ENCODE measurements at places on chromosomes 6 and 20.

DNA sequence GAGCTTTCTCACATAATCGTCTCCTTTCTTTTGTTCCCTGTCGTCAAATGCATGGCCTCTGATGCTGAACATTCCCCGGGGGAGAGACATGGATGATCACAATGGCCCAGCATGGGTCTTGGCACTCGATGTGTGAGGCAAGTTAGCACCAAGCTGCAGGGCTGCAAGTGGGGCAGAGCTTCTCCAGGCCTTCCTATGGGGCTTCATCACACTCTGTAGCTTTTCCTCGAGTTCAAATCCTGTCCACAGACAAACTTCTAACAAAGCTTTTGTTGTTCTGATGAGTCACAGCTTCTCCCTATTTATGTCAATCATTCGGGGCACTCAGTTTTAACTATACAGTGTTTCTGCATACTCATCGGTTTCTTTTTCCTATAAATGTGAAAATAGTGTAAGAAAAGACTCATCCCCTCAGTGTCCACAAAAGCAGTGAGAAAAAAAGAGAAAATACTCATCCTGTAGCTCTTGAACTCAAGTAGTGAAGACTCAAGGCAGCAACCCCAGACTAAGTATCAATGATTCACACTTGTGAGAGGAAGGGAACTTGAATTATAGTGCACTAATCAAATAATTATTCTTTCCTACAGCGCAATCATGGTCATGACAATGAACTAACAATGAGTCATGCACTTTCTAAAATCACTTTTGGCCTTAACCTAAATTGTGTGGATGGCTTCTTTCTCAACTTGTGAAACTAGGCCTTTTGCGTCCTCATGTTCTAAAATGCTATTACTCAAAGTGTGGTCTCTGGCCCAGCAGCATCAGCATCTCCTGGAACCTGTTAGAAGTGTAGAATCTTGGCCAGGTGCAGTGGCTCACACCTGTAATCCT is 68.4 kb upstream of the NOX3 start:
- no peak for DNase-seq

DNA sequence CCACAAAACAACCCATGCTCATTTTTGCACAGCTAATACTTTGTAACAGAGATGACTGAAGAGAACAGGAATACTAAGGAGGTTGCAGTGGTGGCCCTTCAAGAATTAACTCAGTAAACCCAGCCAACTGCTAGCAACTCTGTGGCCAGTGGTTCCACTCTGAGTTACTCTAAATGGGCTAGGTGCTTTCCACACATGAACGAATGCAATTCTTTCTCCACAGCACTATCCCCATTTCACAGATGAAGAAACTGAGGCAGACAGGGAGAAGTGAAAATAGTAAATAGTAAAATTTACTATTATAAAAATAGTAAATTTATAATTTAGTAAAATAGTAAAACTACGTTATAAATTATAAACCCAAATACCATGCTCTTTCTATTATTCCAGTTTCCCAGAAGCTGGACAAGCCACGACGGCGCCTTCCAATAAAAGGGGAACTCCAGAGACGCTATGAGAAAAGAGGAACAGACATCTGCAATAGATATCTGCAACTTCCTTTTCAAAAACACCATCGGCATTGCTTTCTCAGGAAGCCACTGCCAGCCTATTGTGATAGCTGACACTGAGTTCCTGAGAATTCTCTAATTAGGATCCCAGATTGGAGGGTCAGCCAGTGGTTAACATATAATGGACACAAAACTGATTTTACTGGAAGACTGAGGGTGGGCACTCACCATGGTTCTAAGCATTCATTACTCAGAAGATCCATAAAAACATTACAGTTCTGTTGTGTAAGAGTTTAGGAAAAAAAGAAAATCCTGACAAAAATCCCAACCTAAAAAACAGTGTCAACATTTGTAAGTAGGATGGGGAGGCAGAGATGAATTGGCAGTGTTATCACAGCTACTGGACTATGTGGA is 16.2 kb downstream of the FKBP1A start:
- no peak for DNase-seq

DNA sequence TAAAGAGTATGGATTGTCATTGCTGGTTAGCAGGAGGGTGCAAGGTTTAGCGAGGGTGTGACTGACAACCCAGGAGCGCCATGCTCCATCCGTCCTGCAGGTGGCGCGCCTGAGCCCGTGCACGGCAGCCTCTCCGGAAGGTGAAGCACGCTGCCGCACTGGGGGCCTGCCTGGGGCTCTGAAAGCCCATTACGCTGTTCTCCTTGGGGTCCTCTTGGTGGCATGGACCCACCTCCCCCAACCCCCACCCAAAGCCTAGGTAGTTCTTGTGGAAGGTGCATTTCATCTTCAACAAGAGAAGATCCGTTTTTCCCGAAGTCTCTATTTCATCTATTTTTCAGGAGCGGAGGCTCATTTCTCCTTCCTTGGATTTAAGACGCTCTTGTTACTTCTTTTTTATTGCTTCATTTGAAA is 197.4 kb upstream of the KCNG1 start:
- DNase-seq: no peak

- no peak for DNase-seq
Measured at GRCh38 chr6:106461084-106461483, 100.6 kb downstream of the CRYBG1 start.

DNA sequence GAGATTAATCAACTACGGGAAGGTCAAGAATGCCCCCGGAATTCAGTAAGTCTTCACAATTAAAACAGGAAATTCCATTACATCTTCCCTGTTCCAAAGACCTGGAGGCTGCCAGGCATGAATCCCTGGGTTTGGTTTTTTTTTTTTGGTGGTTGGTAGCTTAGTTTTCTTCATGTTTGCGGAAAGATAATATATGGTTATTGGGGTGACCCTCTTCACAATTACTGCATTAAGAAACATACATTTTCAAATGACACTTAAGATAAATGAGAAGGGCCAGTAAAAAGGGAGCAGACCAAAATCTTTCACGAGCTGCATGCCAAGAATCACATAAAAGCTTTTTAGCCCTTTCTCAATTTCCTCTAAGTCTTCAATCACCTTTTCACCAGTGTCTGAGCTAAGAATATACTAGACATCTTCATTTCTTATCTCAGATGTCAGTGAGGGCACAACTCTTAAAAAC is 64.0 kb downstream of the KIF13A start:
- no peak for DNase-seq

GRCh38 chr20:57601211-57601570 is 19.0 kb downstream of the ZBP1 start:
- DNase-seq: no peak

DNA sequence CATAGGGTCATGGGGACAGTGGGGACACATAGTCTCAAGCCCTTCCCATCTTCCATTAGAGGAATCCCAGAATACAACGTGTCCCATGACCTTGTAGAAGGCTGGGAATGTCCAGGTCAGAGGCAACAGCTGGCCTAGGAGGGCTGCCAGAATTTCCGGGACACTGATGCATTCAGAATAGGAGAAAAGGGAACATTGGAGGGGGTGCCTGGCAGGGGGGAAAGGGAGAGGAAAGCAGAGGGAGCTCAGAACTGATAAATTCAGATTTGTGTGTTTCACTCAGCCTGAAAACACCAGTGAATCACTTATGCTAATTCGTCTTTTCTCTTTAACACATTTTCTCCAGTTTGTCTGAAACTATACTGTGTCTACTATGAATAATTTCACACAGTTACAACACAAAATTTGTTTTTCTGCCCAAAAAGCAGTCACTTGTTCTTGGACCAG is 35.5 kb upstream of the BMP2 start:
- DNase-seq: peak; percentile 53

DNA sequence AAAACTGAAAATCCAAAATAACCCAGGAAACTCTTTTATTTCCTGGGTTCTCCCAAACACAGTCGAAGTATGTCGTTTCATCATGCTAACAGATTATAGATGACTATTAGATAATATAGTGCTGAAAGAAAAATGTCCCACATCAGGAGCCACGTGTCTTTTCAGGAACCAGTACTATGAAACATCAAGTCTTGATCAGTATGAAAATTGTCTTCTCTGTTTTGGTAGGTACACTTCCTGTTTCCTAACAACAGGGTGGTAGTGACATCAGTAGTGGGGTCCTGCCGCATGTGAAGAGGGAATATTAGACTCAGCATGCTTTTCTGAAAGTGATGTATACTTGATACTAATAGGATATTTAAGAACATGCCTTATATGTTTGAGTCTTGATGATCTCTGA is 136.7 kb downstream of the HIVEP1 start:
- no peak for DNase-seq

- DNase-seq: peak; percentile 92
Measured at GRCh38 chr6:113994934-113995342, 24.0 kb upstream of the HDAC2 start.

GRCh38 chr20:46302106-46302505 is 6.2 kb downstream of the CDH22 start:
- no peak for DNase-seq

DNA sequence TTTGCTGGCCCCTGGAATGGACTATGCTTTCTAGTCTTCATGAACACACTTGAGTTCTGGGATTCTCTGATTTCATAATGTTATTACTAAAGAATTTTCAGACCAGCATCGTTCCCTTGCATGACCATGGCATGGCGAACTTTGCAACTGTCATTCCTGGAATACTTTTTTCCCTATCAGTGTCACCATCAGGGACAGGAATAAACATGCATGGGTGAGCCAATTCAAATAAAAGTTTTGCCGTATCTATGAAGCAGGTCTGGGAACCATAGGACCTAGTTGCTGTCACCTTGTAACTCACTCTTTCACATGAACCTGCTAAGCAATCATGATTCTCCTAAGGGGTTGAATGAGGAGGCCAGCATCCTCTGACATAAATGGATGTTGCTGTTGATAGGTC is 68.2 kb upstream of the AGPAT4 start:
- no peak for DNase-seq

DNA sequence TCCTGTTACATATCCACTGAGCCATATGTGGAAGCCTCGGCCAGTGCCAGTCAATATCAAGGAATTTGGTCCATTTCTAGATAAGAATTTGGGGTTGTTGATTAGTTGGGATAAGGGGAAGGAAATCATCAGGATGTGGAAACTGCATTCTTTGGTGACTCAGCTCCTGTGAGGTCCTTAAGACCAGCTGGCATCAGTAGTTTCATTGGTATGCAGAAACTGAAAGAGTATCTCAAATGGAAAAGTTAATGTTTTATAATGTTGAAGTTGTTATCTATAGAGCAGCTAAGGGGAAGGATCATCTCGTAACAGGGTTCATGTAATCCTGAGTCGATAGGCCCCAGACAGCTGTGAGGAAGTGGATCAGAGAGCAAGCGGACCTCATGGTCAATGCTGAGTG is 87.9 kb upstream of the PRND start:
- DNase-seq: no peak

DNA sequence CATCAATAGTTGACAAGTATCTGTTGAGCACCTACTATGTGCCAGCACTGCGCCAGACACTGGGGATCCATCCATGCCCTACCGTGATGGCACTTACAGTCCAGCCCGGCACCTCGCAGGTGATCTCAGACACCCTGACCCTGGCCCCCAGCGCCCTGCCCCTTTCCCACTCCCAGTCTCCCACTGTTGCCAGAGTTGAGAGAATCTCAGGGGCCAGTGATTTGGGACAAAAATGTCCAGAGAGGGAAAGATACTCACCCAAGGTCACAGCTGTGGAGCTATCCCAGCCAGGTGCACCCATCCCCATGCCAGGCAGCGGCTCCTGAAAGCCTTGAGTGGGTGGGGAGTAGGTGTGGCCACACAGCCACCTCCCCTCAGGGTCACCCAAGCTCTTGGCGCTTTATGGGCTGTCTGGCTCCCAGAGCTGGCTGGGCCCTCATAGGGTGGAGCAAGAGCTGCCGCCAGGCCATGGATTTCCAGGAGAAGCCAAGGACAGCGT is 3.3 kb downstream of the PI16 start:
- DNase-seq: no peak

- DNase-seq: no peak
Measured at GRCh38 chr6:75428204-75428603, 65.4 kb downstream of the FILIP1 start.

DNA sequence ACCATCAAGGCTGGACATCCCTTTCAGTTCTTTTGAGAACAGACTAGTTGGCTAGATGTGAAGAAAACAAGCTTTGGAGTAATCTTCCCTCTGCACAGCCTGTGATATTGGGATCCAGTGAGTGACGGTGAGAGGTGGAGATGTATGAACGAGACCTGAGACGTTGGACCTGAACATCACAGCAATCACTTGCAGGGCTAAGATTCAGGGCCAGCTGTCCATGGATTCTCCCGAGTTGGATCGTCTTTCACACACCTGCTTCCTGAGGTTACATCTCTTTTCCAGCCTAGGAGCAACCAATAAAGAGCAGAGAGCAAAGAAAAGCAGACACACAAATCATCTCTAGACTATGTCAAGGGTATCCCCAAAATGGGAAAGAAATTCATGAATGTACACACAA is 30.0 kb upstream of the TMEM14A start:
- DNase-seq: no peak

GRCh38 chr6:11740875-11741274 is 37.7 kb downstream of the ADTRP start:
- no peak for DNase-seq

DNA sequence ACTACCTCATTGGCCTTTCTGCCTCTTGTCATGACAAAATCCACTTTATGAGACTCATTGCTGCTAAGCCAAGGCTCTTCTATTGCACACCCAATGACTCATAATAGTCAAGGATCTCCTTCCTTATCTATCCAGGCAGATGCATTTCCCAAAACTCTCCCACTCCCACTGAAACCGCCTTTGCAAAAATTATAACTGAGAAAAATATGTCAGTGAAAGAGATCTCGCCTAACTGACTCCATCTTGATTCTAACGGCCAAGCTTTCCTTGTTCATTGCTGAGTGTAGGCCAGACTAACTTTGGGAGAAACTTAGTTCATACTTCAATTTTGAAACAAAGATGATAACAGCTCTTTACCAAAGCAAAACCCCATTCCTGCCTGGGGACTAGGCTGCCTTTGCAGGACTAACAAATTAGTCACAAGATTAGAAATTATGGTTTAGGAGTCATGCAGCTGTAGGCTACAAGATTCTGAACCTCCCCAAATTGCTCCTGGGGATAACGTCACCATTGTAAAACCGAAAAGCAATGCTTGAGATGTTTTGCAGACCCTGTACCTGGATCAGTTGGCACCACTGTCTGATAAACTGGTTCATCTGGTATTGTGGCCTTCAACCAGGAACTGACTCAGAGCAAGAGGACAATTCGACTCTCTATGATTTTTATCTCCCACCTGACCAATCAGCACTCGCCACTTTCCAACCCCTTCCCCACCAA is 47.1 kb downstream of the HAO1 start:
- DNase-seq: no peak

- DNase-seq: no peak
Measured at GRCh38 chr20:45626540-45626939, 3.0 kb upstream of the WFDC10A start.
